Uterus (tissue), 4 donors: ENCODE measurements at places on chromosomes 1 and 21. TPM values are rescaled to one million over a fixed set of nuclear protein-coding genes. Genes with fewer than 3 reads are reported as not detected.

DCST1 gene
- 3.5 TPM for total RNA-seq

ZNF593OS gene
- not detected for total RNA-seq

OR2L2 gene
- not detected for total RNA-seq

GNAT2 gene
- not detected for total RNA-seq

CCDC18 gene
- 6.2 TPM for total RNA-seq

GCSAML gene
- total RNA-seq = 0.21 TPM

MIA3 gene
- total RNA-seq = 27.4 TPM

SIKE1 gene
- 43.5 TPM for total RNA-seq

HPDL gene
- total RNA-seq = 1.4 TPM

PLA2G2F gene
- not detected for total RNA-seq

FCRLB gene
- total RNA-seq = not detected

- peak; percentile 97 for DNase-seq
Measured at GRCh38 chr1:15949453-15950245, 26.3 kb downstream of the ZBTB17 start.

DNA sequence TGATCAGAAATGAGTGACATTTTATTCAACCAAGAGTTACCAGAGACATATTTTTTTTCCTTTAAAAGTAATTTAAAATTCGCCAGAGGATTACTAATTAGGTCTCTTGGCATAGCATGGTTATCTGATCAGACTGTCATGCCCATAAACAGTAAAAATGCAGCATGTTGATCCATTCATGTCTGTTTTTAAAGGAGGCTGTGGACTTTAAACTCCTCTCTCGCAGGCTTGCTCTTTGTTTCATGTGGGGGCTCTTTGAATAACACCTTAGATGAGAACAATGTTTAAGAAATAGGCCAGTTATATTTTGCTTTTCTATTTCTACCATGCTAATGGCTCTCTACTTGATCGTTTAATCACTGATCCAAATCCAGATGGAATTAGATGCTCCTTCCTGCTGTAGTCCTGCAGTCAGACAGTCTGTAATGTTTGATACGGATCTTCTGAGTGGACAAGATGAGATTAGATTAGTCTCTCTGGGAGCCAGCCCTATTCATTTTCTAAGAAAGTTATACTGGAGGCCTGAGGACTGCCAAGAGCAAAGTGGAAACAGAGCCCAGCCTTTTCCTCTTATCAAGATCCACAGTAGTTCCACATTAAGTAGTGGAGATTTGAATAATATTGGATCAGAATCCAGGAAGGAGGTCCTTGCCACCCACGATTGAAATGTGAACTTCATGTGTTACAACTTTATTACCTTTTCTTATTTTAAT is 197.4 kb downstream of the HS2ST1 start:
- DNase-seq = no peak

DNA sequence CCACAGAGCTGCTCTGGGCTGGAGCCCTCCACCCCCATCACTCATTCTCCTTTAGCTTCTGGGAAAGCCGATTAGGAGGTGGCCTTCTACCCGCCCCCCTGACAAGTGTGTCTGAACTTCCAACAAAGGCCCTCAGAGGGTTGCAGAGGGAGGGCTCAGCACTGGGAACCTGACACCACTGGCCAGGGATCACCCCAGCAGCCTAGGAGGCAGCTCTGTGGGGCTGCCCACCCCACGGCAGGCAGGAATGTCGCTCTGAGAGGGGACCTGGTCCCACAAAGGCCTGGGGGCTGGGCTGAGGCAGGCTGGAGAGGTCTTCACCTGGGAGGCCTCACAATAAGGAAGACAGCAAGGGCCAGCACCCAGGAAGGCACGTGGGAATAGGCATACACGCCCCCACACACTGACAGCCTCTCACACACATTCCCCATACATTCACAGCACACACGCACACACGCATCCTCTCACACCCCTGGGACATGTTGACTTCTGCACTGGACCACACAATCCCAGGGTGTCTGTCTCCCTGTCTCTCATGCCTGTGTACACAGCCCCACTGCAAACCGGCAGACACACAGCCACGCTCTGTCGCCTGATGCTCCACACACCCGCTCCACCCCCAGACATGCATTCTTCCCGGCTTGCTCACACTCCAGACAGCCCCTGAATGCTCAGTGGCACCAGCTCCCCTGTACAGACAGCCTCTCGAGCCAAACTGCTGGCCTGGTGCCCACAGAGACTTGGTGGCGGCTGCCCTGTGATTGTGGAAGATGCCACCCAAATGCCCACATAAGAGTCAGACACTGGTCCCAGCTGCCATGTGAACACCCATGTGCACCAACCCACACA is 30.7 kb downstream of the DMBX1 start:
- no peak for DNase-seq

DNA sequence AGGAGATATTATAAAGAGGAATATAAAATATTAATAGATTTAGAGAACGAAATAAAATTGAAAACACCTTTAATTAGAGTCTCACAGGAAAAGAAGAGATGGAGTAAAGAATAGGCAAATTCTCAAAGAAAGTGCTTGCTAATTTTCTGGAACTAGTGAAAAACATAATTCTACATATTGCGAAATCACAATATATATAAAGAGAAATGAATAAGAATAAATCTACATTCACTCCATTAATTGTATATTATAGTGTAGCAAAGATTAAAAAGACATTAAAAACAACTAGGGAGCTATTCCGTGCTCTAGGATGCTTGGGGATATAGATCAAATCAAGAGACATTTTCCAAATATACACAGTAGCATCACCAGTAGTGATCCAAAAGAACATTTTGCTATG is 685.2 kb upstream of the NCAM2 start:
- no peak for DNase-seq

DNA sequence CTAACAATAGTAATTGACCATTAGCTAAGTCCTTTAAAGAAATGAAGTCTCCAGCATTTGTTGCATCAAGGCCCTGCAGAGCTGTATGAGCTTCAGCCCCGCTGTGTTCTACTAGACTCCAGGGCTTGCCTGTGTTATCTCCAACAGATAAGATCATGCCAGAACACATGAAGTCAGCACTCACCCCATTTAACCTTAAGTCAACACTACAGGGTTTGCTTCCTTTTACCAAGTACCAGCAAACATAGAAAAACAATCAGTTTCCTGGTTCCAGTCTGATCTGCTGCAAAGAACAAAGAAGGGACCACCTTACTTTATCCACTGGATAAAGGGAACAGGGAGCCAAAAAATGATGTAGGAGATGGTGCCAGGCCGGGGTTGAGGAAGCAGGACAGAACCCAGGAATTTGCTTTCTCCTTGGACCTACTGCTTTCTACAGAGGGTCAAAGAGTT is 41.3 kb upstream of the ENAH start:
- peak; percentile 58 for DNase-seq

DNA sequence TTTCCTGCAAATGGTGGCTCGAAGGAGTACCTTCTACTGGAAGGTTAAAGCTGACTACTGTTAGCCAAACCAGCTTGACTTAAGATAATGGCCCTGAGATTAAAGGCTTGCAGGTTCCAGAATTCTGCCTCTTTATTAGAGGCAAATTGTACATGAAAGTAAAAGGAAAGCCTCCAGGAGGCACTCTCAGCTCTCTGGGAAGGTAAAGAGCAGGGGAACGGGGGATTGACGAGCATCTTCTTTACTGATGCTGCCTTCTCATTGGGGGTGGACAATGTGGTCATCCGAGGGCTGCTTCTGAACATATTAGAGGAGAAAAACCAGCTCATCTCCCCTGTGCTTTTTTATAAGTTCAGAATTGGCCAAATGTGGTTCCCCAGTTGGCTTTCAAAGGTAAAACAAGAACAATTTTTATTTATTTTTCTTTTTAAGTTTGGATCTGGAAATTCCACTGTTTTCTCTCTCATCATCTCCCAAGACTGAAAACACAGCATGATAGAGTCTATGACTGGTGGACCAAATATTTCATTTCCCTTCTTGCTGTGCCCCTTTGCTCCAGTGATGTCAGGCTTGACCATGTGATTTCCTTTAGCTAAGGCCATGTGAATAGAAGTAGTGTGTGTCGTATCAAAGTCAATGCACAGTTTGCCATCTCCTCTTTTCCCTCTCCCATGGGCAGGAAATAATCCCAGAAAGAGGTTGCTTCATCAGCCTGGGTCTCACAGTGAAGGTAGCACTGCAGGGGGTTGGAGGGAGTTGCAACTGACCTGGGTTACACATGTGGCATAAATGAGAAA is 292.7 kb downstream of the PRDM2 start:
- no peak for DNase-seq

GRCh38 chr1:200862713-200863415 is 9.9 kb upstream of the GPR25 start:
- no peak for DNase-seq

- peak; percentile 45 for DNase-seq
Measured at GRCh38 chr1:32972814-32973428, 8.3 kb upstream of the RNF19B start.

DNA sequence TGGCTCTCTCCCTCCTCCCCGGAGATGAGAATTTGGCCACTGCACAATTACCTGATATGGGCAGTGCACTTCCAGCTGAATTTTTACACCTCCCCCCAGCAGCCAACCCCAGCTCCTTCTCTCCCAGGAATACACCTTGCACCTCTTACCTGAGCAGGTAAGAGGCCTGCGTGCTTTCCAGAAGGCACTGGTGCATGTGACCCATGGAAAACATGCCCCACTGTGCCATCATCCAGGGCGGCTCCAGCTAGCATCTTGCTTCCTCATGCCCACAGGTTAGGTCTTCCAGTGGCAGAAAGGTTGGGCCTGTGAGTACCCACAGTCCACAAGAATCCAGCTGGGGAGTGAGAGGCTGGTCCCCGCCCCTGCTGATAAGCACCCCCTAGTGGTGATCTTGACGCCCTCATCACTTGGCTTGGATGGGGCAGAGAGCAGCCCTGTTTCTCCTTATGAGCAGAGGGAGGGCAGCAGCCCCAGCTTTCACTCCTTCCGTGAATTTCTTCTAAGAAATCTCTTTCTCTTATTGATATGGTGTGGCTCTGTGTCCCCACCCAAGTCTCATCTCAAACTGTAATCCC is 57.8 kb downstream of the EDARADD start:
- no peak for DNase-seq

DNA sequence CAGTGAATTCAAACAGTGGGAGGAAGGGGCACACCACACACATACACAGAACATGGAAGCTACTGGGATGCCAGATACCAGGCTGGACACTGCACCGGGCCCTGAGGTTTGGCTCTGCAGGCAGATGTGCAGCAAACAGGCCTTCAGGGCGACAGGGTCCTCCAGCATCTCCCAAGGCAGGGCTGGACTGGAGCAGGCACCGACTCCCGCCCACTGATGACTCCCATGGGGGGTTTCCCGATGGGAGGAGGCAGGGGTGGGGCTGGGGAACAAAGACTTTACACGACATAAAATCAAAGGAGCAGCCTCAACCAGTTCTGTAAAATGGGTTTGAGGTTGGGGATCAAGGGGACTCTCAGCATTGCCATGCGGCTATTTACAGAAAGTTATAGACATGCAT is 118.1 kb downstream of the SYT2 start:
- DNase-seq = no peak

DNA sequence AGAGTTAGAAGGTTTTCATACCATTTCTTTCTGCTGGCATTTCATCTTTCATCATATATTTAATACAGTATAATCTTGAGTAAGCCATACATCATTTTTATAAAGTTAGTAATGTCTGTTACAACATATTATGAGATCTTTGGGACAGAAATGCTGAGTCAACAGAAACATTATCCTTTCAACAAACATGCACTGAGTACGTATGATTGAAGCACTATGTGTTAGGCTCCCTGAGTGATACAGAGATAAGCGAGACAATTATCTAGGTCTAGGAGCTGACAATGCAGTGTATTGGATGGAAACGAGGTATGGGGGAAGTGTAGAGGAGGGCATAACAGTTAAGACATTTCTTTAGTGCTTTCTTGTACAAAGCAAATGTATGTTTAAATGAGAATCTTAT is 19.7 kb upstream of the GPR52 start:
- DNase-seq = no peak

- no peak for DNase-seq
Measured at GRCh38 chr1:89688607-89689006, 55.7 kb downstream of the LRRC8C start.

- no peak for DNase-seq
Measured at GRCh38 chr1:200128944-200129879, 101.7 kb downstream of the NR5A2 start.

GRCh38 chr1:82106672-82107071 is 305.9 kb downstream of the ADGRL2 start:
- DNase-seq = no peak

DNA sequence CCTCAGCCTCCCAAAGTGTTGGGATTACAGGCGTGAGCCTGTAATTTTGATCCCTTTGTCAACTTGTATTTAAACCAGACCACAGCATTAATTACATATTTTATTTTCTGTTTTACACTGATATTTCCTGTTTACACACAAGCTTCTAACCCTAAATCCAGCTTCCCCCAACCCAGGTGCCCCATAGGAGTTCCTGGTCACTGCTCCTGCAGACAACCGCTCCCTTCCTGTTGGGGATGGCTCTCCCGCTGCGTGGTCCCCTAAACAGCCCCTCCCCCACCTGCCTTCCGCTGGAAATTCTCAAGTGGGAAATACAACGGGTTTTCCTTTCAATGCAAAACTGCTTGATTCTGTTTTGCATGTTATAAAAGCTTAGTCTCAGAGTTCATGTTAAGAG is 3.7 kb downstream of the CSTB start:
- no peak for DNase-seq

- no peak for DNase-seq
Measured at GRCh38 chr21:25371841-25372425, 235.3 kb downstream of the MRPL39 start.

GRCh38 chr1:159009287-159009686 is 420 bp upstream of the IFI16 start:
- no peak for DNase-seq

GRCh38 chr21:30733026-30733425 is 14.0 kb downstream of the KRTAP21-2 start:
- DNase-seq = no peak
